NCI-H345 (cell line): ENCODE measurements at places on chromosomes 6 and 20.

GRCh38 chr6:162970246-162970645 lies 242.5 kb downstream of the PACRG start:
- DNase-seq = no peak

DNA sequence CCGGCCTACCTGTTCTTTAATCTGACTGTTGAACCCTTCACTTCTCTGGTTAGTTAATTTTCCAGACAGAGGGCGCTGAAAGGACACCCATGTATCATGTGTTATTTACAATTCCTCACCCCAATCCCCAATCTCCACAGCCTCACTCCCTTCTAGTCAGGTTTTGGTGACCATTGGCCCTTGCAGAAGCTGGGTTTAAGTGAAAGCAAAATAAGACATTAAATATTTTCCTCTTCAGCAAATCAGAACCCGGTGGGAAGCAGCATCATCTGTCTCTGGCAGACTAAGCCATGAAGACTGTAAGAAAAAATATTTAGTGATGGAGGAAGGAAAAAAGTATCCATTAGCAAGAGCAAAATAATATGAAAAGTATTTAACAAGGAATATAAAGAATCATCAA lies 9.4 kb upstream of the HLA-DQA1 start:
- DNase-seq = no peak

DNA sequence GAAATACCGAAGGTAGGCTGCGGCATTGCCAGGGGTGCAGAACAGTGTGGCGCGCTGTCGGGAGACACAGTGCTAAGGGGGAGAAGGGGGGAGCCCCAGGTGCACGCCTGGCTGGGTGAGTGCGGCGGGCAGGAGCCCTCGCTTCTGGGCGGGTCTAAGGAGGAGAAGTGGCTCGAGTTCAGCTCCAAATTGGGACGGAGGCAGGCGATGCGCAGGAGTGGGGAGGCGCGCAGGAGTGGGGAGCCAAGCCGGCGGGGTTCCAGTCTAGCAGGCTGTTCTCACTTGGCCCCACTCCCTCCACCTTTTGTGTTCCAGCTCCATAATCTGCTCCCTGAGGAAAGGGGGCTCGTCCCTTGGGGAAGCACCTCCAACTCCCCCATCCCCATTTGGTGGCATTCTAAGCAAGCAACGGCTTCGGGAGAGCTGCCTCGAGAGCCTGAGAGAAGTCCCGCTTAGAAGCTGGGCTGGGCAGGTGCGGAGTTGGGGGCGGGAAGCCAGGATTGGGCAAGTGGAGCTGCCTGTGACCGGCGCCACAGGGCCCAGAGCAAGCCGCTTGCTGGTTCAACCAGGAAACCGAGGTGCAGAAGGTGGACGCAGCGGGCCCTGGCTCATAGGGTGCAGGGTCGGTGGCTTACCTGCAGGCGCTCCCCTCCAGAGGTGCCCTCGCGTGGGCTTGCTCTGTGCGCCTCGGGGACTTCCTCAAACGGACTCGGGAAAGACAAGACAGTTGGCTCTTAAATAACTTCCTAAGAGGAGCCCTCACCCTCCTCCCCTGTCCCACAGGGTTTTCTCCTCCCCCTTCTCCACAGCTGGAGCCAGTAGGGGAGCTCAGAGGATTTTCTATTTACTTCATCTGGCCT lies at the start of gene F13A1:
F13A1 (minus strand) TSS at position 711 of the 860 bp plus-strand sequence. CDS start 1,998 bp downstream, outside the sequence.
- DNase-seq = no peak

DNA sequence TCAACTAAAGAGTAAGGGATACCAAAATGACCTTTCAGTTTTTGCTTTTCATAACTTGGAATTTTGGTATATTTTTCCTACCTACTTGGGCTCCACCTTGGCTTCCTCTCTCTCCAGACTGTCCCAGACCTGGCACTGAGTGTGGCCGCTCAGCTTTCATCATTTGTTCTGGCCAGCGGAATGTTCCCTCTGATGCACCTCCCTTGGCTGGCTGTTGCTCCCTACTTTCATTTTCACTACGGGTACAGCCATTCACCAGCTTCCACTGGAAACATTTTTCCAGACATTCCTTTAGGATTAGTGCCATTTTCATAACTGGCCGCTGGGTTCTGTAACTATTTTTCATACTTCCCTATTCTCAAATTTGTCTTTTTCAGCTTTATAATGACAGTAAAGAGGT lies 487.4 kb downstream of the TENT5A start:
- DNase-seq = no peak

DNA sequence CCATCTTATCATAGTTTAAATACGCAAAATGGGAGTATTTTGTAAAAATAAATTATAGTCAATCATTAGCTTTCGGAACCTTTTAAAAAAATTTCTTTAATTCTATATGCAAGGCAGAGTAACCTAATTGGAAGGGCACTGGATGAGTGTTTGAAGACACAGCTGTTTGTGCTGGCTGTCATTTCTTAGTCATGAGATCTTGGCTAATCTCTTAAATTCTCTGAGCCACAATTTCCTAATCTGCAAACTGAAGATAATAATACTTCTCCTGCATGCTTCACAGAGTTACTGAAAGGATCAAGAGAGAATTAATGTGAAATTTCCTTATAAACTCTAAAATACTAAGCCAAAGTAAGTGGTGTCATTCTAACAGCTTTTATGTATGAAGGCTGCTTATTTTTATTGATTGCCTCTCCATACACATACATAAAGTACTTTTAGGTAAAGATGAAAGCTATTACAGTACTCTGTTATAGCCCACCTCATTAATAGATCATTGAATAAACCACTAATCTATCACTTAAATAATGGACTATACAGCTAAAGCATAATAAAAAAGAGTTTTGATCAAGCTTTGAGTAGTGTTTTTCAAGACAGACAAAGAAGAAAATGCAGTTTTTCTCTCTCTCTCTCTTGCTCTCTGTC lies 383.7 kb upstream of the IRAK1BP1 start:
- no peak for DNase-seq

GRCh38 chr6:110180228-110181008 lies at the start of gene CDC40:
TSS of gene CDC40 (plus strand) at chr6:110180427. CDS start at chr6:110180445, 18 bp downstream.
- DNase-seq = peak; percentile 73

GRCh38 chr6:51184046-51184445 lies 365.4 kb downstream of the TFAP2B start:
- no peak for DNase-seq
